ENCODE measurements at places on chromosomes 13 and 19.

DNA sequence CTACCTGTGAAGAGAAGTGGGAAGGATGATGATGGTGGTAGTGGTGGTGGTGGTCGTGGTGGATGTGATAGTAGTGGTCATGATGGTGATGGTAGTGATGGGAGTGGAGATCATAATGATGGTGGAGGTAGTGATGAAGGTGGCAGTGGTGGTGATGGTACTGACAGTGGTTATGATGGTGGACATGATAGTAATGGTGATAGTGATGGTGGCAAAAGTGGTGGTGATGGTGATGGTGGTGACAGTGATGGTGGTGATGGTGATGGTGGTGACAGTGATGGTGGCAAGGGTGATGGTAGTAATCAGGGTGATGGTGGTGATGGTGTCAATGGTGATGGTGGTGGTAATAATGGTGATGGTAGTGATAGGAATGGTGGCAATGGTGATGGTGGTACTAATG lies 26.2 kb downstream of the MBD3L2B start:
- DNase-seq: no peak

DNA sequence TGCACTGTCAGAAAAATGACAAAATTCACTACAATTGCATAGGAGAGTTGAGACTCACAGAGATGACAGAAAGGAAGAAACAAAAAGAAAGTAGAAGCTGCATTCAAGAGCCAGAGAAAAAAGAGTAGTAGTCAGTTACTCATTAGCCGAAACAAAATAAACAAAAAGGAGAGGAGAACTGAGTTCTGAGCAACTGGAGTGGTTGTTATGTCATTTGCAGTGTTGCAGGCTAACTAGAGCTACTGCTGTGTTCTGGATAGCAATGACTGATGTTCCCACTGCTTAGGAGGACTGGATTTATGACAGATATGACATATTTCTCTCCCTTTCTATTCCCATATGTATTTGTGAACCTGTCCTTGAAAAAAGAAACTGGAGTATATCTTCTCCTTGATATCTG lies 482.6 kb downstream of the RFC3 start:
- DNase-seq: no peak

DNA sequence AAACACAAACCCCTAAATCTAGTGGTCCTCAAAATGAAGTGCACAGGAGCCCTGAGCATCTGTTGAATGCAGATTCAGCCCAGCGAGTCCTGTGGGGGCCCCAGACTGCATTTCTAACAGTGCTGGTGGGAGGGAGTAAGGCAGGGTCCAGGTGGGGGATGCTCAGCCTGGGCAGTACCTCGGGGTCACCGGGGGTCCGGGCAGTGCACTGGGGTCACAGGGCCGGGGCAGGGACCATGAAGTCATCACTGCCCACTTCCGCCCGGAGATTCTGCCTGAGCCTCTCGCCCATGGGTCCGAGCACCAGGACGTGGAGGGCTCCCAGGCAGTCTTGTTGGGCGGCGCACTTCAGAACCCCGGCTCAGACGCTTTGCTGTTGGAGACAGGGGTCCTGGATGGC lies 838 bp upstream of the ATP4B start:
- DNase-seq: no peak

DNA sequence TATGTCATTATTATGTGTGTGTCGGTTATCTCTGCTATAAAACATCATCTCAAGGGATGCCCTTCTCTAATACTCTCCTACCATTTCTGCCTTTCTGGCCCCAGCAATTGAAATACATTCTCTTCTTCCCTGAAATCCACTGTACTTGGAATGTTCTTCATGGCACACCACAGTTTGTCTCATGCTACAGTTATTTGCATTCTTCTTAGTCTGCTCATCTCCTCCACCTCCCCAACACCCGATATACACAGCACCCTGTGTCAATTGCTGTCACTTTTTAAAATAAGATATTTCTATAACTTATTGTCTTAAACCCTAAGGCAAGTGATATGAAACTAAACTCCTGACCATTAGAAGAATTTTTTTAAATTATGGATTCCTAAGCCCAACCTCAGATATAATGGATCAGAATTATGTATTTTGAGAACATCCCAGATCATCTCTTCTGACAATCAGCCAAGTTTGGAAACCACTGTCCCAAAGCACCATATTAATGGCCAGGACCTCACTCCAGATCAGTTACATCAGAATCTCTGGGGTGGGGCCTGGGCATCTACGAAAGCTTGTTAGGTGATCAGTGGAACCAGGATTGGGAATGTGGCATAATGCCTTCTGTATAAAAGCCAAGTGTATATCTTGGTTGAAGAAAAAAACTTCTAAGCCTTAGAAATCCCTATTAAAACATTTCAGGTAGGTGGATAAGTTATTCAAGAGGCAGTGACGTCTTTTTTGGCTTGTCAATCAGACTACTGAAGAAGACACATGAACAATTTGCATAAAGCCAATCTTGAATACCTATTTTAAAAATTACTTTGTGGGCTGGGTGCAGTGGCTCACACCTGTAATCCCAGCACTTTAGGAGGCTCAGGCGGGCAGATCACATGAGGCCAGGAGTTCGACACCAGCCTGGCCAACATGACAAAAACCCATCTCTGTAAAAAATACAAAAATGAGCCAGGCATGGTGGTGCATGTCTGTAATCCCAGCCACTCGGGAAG lies 30.0 kb upstream of the KBTBD7 start:
- DNase-seq: no peak

- no peak for DNase-seq
These were observed 1551.8 kb downstream of the SLITRK1 start for GRCh38 chr13:82330499-82330898.

DNA sequence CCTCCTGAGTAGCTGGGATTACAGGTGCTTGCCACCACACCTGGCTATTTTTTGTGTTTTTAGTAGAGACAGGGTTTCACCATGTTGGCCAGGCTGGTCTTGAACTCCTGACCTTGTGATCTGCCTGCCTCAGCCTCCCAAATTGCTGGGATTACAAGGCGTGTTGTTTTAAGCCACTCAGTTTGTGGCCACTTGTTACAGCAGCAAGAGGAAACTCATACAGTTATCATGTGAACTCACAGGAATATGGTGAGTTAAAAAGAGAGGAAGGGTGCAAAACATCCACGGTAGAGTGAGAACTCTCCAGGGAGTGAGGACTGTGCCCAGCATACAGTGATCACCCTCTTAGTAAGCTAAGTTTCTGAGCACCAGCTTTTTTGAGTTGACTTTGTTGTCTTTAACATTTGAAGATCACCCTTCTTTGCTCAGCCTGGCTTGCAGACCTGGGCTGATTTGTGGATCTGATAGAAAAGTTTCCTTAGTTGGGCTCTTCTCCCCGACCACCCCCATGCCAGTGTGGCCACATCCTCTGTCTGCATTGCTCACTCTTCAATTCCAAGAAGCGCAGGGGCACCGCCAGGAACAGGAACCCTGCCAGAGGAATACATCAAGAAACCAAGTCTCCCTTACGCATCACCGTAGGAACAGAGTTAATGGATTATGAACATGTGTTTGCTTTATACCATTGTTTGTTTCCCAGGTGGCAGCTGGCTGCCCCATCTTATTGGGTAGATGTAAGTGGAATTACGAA lies 16.0 kb downstream of the ALOX5AP start:
- no peak for DNase-seq

- DNase-seq: no peak
These were observed 100.8 kb upstream of the WASF3 start for GRCh38 chr13:26456650-26457049.

GRCh38 chr19:1522061-1522460 lies 1.8 kb upstream of the PLK5 start:
- DNase-seq: no peak

GRCh38 chr19:13149628-13150186 lies 468 bp downstream of the STX10 start:
- DNase-seq: no peak

- no peak for DNase-seq
These were observed 179.7 kb downstream of the ABCC4 start for GRCh38 chr13:95121516-95121915.

DNA sequence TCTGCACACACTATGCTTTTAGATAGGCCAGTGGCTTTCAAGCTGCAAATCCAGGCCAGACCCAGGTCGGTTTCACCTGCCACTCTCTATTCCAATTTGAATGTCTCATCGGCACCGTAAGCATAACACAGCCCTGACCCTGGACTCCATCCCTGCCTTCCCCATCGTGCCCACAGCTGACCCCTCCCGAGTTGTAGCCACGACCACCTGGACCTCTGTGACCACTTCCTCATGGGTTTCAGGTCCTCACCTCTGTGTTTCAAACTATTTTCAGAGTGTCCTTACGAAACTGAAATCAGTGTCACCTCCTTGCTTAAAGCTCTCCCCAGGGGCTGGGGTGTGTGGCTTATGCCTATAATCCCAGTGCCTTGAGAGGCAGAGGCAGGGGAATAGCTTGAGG lies 9.0 kb upstream of the HSH2D start:
- DNase-seq: no peak

GRCh38 chr13:59446391-59446790 lies 717.3 kb downstream of the DIAPH3 start:
- no peak for DNase-seq

DNA sequence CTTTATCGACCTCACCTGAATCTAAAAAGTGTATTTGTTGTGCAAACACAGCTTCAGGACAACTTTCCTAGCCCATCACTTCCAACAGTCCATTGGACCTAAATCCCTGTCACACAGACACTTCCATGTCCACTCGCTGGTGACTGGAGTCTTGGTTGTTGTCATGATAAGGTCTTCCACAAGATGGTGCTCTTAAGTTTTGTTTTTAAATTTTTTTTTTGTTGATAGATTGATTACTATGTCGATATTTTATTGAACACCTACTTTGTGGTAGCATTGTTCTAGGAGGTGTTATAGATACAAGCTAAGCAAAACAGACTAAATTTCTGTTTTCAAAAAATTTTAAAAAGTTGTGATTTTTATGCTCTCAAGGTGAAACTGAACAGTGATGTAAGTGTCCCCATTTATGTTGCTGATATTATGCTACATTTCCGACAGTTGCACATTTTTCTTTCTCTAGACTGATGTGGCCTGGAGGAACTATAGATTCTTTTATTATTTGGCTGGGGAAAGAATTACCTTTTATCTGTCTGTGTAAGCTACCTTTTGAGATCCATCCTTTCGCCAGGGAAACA lies 8.1 kb upstream of the ERICH6B start:
- peak; percentile 25 for DNase-seq

- DNase-seq: no peak
These were observed 21.9 kb upstream of the TCF3 start for GRCh38 chr19:1674293-1674679.

GRCh38 chr13:92346046-92346445 lies 880.6 kb upstream of the GPC6 start:
- no peak for DNase-seq

All from T47D (cell line).